Stimulated activated CD4-positive, alpha-beta T cell treated with anti-CD3 and anti-CD28 coated beads, Interleukin-15, amount 100 ng/mL, for 1 hour (primary cell): ENCODE measurements at places on chromosomes 11 and 22.

DNA sequence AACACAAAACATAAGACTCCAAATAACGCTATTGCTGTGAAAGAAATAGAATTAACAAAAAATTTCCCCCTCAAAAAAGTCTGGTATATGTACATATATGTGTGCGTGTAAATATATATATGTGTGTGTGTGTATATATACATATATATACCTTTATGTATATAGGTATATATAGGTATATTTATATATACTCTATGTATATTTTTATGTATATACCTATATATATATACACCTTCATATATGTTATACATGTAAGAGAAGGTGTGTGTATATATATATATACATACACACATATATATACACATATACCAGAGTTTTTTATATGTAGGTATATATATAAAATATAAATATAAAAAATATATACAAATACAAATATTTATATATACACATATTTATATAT, 199.2 kb downstream of the RAB38 start:
- DNase-seq = no peak

- no peak for DNase-seq
Measured at GRCh38 chr11:69919659-69920344, 100.6 kb upstream of the FGF3 start.

DNA sequence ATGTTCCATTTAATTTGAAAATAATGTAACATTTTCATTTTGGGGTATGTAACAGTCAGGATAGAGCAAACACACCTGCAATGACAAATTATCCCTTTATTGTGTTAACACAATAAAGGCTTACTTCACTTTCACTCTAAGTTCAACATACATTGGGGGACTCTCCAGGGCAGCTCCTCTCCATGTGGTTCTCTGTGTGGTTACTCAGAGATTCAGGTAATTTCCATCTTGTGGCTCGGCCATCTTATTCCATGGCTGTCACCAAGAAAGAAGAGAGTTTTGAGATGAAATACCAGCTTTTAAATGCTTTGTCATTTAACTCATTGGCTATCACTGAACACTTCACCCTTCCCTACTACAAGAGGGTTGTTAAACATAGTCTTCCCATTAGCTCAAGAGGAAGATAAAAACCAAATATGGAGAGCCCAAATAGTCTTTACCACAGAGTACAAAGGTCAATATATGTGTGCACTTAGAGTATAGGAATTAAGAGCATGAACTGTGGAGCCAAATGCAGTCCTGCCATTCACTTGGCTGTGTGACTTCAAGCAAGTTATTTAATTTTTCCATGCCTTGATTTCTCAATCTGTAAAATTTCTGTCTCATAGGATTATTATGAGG, 10.6 kb upstream of the TPH1 start:
- no peak for DNase-seq

GRCh38 chr11:14500181-14500651, 605 bp upstream of the COPB1 start:
- DNase-seq = peak; percentile 10

GRCh38 chr22:30186510-30186909, 60.0 kb downstream of the LIF start:
- DNase-seq = no peak

- no peak for DNase-seq
Measured at GRCh38 chr11:69558519-69558941, 77.1 kb downstream of the LINC01488 start.

- no peak for DNase-seq
Measured at GRCh38 chr11:27354359-27354965, 8.6 kb downstream of the CCDC34 start.

DNA sequence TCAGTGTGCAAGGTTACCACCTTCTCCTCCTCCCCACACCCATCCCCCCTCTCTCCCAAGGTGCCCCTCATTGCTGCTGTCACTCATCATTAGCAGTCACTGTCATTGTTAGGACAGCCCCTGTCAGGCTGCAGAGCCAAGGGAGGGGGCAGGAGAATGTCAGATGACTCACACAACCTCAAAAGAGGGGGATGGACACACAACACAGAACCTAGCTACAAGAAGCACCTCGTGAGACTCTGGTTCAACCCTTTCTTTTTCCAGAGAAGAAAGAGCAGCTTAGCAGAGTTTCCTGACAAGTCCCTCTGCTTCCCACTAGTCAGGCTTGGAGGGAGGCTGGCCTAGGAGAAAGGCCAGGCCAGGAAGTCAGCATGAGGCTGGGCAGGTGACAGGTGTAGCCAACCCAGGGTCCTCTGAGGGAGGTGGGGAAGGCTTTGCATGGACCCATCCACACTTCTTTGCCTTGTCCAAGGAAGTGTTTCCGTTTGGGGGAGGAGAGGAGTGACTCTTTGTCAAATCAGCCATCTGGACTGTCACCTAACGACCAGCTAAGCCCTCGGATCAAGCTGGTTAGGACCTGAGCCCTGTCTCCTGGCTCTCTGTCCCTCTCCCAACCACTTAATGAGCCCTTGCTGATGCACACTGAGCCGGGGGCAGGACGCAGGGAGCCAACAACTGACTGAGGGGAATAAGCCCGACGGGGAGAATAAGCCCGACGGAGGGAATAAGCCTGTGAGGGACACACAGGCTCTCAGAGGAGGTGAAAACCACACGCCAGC, 18.3 kb downstream of the ADORA2A start:
- DNase-seq = no peak

- no peak for DNase-seq
Measured at GRCh38 chr11:117818041-117818873, 6.3 kb downstream of the FXYD2 start.

DNA sequence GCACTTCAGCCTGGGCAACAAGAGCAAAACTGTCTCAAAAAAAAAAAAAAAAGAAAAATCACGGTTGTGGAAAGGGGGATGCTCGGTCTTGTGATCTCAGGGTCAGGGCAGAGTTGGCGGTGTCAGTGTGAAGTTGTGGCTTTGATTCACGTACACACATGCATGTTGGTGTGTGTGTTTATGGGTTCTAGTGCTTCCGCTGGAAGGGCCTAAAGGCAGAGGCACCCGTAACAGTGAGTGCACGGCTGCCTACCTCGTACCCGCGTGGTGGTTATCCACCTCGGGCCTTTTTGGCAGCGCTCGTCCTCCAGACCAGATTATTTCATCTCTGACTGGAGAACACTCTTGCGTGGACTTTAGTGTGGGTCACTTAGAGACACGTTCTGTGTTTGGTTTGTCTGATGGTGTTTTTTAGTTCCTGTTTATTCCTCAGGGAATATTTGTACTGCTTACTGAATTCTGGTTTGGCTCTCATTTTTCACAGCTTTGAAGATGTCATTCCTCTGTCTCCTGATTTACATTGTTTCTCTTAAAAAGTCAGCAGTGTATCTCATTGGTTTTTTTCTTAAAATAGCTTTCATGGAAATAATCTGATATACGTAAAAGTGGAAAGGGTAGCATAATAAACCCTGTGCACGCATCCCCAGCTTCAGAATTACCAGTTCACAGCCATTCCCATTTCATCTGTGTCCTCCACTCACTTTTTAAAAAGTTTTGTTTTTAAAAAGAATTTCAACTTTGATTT, 15.6 kb downstream of the ZBED4 start:
- DNase-seq = no peak

GRCh38 chr22:48138427-48138826, 1376.0 kb downstream of the TBC1D22A start:
- DNase-seq = no peak

DNA sequence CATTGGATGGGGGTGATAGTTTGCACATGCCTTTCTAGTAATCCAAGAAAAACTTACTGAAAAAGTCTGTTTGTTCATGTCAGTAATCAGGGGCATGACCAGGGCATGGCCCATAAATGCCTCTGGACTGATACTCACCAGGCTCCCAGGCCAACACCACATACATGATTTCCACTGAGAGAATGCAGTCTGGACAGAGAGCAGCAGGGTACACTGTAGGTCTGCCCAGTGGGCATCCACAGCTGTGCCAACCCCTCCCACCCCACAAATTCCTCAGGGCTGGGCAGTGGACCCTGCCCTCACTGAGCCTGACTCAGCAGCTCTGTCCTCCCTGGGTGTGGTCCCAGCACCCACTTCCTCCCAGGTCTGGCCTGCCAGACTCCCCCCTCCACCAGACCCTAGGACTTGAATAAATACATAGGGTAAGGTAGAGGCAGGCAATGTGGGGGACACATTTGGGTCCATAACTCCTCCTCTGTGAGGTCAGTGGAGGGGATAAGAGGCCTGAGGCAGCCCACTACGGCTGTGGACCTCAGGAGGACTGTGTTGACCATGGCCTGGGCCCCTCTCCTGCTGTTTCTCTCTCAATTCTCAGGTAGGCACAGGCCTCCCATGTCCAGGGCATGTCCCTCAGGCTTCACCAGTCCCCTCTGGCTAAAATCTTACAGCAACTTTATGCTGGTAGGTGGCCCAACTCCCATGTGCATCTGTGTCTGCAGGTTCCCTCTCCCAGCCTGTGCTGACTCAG, 92.2 kb upstream of the TOP3B start:
- no peak for DNase-seq

DNA sequence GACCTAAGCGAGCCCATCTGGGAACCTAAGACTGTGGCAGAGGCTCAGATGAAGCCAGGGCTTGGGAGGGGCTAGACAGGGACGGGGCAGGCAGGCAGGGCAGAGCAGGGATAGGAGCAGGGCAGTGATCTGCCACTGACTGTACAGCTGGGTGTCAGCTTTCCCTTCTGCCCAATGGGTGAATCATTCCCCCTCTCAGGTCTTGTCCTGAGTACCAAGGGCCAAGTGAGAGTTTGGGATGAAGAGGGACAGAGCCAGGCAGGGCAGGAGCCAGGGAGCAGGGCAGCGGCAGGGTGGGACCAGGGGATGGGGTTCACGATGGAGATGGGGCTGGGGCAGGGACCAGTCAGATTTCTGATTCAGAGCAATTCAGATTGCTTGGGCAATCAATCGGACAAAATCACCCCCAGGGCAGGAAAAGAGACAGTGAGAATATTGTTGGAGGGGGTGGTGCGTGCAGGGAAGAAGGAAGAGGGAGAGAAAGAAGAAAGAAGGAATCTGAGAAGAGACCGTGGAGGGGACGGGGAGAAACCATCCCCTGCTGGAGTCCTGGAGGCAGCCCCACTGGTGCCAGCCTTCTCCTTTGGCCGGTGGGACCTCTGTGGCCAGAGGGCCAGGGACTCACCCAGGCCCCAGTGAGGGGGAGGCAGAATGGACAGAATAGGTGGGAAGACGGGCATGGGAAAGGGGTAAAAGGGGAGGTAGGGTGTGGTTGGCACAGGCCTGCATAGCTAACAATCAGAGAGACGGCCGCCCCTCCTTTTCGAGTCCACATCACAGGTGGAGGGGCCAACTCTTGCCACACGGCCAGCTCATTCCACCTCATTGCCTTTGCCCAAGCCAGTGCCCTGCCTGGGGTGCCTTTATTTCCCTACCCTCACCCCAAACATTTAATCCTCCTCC, 47.2 kb downstream of the CYTH4 start:
- DNase-seq = no peak
